ENCODE measurements at places on chromosomes 2 and 18.

DNA sequence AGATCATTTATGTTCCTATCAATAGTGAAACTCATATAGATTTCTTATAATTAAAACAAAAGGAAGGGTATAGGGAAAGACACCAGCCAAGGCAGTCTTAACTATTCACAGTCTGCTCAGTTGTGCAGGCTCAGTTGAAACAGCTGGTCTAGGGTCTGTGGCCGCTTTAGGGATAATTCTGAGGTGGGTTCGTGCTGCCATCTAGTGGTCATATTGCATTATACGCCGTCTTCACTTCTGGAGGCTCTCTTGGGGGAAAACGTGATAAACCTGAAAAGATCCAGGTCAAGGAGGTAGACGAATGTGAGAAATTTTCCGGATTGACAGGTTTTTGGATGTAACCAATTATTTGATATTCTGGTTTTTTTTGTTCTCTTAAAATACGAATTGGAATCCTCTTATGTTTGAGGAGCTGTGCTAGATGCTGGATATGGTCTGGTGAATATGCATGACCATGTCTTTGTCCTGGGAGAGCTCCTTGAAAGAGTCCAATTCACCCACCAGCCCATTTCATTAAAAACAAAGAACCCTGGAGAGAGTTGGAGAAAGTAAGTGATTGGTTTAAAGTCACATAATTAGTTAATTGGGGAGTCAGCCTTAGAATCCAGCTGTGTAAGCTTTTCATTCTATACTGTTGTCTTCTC, 492.4 kb downstream of the PLCL1 start:
- DNase-seq: peak; percentile 50

DNA sequence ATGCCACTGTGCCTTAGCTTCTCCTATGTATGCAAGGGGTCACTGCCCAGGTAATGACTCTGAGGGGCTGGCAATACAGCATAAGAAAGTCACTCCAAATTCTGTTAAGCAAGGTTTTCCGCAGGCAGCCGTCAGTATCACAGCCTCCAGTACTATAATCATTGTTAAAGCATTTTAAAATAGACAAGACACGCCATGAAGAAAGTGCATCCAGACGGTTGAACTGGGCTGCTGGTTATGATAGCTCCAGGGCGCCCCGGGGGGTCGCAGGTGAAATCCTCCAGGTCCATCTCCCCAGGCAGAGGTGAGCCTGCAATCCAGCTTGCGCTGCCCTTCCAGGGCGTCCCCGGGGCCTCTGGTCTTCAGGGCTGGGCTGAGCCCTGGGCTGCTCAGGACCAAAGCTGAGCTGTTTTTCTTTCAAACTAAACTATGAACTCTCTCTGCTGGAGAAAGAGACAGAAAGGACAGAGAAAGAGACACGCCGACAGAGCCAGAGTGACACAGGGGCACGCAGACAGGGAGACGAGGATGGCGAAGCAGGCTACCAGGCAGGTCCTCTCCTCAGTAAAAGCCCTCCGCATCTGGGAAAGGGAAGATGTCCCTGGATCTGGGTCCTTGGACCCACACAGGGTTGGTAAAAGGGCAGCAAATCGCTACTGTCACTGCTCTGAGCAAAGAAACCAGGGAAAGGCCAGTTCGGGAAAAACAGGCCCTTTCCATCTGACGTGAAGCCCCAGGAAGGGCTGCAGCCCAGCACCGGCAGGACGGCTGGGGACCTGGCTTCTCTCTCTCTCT, 2.1 kb upstream of the TWIST2 start:
- no peak for DNase-seq

- DNase-seq: no peak
Measured at GRCh38 chr2:44578471-44579093, 216.8 kb downstream of the CAMKMT start.

- DNase-seq: peak; percentile 40
Measured at GRCh38 chr2:188524519-188525113, 232.9 kb downstream of the GULP1 start.

DNA sequence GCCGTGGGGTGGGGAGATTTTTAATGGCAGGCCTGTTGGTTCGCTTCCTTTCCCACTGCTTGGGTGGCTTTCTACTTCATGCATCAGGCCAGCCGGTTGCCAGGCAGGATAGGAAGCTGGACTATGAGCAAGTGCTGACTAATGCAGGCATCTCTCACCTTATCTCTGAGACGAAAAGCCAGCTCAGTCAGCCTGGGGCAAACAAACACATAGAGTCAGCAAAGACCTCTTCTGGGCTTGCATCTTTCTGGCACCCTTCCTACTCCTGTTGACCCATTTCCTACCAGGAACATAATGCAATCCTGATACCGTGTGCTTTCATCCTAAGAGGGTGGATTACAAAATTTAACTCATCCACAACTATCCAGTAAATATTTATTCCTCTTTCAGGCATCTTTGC, 416.6 kb upstream of the MEX3C start:
- no peak for DNase-seq

- DNase-seq: no peak
Measured at GRCh38 chr2:189592353-189592984, 11.9 kb upstream of the SLC40A1 start.

DNA sequence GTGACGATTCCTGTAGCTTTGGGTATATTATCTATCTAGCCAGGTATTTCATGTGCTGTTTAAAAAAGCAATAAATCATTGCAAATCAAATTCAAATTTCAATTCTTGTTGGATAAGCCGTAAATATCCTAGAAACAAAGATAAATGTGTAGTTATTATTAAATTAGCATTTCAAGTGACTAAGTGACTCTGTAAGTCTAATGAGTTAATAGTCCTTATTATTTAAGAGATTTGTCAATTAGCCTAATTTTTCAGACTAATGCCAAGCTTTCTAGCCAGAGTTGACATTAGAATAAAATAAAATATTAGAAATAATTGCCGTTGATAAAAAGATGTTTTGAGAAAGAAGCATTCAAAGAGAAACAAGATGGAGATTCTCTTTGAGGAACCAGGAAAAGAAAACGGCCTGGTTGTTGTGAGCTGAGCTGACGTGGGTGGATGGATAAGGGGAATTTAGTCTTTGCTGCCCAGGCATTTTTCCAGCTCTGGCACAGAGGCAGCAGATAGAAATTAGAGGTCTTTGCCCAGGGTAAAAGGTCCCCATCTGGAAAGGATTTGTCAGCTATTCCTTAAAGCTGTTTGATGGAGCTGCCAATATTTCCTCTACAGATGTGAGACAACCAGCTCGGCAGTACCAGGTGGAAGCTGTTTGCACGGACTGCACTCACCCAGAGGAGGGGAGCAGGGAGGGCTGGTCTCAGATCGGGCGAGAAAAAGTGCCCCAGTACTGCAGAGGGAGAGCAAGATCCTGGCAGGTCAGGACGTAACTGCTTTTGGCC, 117.3 kb upstream of the SEC11C start:
- DNase-seq: peak; percentile 45

- DNase-seq: no peak
Measured at GRCh38 chr18:11666831-11667230, 22.2 kb upstream of the GNAL start.

- no peak for DNase-seq
Measured at GRCh38 chr2:128978212-128978611, 659.5 kb upstream of the HS6ST1 start.

DNA sequence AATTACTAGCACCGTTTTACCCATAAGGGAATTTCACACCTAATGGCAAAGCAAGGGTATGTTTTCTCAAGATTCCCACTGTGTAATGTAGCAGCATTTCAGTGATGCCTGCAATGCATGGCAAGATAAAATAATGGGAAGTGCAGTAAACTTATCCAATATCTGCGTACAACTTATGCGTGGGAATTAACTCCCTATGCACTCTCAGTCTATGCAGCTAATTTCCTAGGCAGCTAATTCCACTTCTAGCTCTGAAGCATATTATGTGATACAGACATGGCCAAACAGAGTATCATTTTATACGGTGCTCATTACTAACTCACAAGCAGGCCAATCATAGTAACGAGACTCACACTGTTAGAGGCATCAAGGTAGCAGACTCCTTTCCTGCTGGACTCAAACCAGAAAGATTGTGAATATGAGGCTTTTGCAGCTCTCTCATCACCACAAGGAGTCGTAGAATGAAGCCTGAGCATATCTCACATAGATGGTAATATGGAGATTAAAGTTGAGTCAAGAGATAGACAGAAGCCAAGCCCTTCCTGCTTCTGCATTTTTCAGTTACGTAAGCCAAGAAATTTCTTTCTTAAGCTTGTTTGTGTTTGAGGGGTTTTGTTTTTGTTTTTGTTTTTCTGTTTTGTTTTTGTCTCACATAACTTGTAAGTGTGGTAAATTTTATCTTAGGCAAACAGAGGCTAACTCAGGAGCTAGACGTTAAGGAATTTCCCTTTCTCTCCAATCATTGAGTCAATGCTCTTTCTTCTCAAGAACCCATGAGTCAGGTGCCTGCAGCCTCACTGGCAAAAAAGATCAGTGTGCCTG, 34.8 kb upstream of the ITGAV start:
- no peak for DNase-seq

- peak; percentile 29 for DNase-seq
Measured at GRCh38 chr2:112582314-112582746, 2.1 kb upstream of the CHCHD5 start.

DNA sequence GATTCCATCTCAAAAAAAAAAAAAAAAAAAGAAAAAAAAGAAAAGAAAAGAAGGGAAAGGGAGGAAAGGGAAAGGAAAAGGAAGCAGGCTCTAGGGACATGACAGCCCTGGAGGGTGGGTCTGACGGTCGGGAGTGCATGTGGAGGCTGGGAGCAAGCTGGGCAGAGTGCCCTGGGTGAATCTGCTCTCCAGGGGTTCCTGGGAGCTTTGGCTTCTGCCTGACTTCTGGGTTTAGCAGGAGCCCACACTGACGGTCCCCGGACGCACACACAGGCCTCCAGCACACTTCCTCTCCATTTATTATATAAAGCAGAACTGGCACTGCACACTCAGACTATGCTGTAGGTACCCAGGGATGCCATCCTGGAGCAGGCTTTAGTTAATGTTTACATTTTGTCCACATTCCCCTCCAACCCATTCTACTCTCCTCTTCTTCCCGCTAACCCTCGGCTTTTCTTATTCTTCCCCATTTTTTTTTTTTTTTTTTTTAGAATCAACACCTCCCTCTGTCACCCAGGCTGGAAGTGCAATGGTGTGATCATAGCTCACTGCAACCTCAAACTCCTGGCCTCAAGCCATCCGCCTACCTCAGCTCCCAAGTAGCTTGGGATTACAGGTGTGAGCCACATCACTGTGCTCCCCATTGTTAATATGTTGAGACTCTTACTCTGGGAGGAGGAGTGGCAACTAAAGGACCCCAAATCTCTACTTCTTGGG, 151.1 kb upstream of the SLC1A4 start:
- DNase-seq: peak; percentile 5

DNA sequence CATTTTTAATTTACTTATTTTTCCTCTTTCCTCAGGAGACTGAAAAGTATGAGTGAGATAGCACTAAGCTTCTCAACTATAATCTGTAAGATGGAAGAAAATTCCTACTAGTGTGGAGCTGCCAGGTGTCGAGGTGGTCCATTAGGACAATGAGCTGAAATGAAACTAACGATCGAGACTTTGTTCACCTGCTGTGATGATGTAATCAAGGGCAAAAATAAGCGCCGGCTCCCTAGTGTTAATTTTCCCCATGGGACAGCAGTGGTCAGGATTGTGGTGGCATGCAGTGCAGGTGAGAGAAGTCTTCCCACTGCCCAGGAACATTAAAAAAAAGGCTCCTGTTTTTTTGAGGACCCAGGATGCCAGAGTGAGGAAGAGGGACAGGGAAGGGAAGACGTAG, 859.1 kb upstream of the GCFC2 start:
- DNase-seq: no peak

GRCh38 chr2:217856871-217857270, 145.9 kb downstream of the TNS1 start:
- no peak for DNase-seq

GRCh38 chr2:47304654-47305053, 98.3 kb upstream of the MSH2 start:
- DNase-seq: no peak

- no peak for DNase-seq
Measured at GRCh38 chr2:219512524-219513216, 1.6 kb upstream of the ASIC4 start.

DNA sequence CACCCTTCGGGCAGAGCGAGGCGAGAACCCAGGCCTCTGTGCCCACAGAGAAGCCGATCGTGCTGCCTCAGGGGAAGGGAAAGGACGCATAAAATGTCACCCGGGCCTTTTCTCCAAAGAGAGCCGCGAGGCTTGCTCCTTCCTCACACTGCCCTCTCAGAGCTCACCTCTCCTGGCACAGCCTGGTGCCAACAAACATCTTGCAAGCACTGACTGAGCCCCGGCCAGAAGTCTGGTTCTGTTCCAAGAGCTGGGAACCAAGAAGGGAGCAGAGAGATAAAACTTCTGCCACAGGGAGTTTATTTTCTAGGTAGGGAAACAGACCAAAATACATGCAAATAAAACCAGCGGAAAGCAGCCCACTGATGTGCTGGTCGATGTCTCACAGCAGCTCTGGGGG, 13.6 kb upstream of the ADI1 start:
- no peak for DNase-seq

GRCh38 chr2:15780912-15781574, 159.3 kb upstream of the MYCN start:
- no peak for DNase-seq

- DNase-seq: no peak
Measured at GRCh38 chr2:170170281-170171040, 7.5 kb upstream of the MYO3B start.

- DNase-seq: no peak
Measured at GRCh38 chr2:8581234-8581561, 100.7 kb upstream of the ID2 start.

DNA sequence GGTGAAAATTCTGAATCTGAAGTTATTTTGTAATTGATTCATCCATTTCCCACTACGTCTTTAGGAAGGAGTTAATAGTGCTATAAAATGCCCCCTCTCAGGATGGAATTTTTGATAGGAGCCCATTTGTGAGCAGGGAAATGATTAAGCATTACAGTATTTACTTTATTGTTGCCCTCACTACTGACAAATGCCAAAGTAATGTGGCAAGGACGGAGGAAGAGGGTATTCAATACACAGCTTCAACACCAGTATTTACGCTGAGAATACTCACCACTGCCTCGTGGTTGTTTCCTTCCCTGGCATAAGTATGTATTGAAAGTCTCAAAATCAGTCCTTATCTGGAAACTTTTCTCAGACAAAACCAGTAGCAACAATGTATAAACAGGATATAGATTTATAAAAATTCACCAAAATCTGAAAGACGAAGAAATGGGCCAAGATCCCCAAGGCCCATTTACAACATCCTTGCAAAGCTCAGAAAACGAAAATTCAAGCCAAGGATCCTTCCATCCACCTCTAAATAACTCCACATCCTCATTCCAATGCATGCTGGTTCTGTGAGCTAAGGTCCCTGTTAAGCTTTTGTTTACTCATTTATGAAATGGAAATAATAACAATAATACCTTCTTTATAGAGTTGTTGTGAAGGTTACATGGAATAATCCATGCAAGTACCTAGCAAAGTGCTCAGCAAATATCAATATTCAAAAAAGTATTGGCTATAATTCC, 29.3 kb downstream of the FEZ2 start:
- no peak for DNase-seq

DNA sequence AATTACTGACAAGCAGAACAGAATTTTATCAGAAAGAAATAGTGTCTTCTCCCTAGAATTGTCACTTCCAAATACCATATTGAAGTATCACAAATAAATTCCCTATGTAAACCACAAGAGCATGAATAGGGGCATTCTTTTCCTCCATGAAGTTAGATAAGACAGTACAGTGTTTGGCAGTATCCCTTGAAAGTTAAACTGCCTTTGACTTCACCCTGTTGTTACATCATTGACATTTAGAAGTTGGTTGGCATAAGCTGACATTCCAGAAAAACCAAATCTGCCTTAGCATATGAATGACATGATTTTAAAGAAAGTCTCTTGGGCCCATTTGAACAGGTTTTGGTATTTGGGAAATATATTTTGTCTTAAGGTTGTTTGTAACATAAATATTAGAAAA, 50.2 kb upstream of the OSR1 start:
- peak; percentile 53 for DNase-seq

- DNase-seq: no peak
Measured at GRCh38 chr2:101627285-101628029, 70.0 kb upstream of the MAP4K4 start.

All from skin of body (tissue), 3 donors.